ENCODE measurements at places on chromosomes 12 and 14.

- DNase-seq, result no peak
Observed at GRCh38 chr12:9799961-9800360, 27.3 kb upstream of the KLRF1 start.

DNA sequence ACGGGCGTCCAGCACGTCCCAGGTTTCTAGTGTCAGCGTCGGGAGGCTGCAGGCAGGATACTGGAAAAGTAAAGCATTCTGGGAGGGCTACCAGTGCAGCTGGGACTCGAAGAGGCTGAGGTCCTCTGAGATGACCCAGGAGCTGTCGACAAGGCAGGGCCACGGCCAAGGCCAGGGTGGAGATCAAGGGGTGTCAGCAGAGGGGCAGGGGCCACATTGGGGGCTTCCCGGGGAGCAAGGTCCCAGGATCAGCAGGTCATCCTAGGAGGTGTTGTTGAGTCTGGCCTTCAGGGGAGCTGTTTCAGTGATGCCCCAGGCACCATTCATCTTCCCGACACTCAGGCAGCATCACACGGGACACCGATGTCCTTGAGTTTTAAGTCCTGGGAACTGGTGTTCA is 377.8 kb upstream of the SFSWAP start:
- DNase-seq, result no peak

DNA sequence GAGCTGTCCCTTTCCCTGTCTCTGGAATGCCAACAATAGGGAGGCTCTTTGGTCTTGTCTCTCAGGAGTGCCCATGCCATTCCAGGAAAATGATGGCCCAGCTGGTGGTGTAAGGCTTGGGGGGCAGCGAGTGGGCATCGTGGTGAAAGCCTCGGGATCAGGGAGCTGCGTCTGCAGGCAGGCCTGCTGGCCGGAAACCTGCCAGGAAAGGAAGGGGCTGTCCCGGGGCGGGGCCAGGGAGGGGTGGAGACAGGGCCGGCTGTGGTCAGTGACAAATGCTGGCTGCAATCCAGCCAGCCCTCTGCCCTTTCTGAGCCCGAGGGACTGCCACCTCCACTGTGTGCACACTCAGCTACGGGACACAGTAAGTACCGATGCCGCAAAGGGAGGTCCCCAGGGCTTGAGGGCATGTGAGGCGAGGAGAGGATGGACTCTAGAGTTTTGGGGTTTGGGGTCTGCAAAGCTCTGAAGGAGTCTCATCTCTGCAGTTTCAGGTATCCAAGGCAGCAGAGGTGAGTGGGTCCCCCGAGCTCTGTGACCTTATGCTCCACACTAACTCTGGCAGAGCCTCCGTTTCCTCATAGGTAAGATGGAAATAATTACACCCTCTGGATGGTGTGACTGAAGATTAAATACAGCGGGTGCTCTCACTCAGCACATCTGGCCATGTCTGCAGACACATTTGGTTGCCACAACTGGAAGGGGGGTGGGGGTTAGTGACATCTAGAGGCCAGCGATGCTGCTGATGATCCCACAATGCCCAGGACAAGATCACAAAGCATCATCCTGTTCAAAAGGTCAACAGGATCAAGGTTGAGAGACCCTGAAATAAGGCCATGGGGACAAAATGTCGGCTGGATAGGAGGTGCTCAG is at the start of gene SERPINA5:
Gene SERPINA5 (plus strand): TSS at position 300 of the 873 bp plus-strand sequence. CDS start 5,937 bp downstream, outside the sequence.
- no peak for DNase-seq

GRCh38 chr14:99571303-99571986 is 32.6 kb downstream of the CCDC85C start:
- no peak for DNase-seq

- no peak for DNase-seq
Observed at GRCh38 chr14:53824061-53824460, 132.6 kb downstream of the BMP4 start.

- DNase-seq, result no peak
Observed at GRCh38 chr12:27151479-27151878, 69.1 kb upstream of the C12orf71 start.

DNA sequence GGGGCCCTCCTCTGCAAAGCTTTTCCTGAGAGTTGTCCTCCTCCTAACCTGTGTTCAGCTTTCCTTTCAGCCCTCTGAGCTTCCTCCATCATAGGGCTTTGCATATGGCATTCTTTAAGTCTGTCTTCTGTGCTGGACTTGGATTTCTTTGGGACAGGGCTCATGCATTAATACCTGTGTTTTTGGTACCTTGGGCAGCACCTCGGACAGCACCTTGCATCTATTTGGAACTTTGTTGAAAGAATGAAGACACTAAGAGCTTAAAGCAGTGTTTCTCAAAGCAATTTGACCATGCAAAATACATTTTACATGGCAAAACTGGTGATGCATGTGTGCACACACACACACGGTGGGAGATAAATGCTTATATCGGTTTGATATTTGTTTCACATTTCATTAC is 115.0 kb upstream of the SRRM4 start:
- no peak for DNase-seq
